Activated naive CD4-positive, alpha-beta T cell treated with Interleukin-2 at 50 U/mL for 16 hours (primary cell): ENCODE measurements at places on chromosomes 6 and 20.

GRCh38 chr6:20877008-20877937 lies 343.0 kb downstream of the CDKAL1 start:
- DNase-seq, result peak; percentile 3

DNA sequence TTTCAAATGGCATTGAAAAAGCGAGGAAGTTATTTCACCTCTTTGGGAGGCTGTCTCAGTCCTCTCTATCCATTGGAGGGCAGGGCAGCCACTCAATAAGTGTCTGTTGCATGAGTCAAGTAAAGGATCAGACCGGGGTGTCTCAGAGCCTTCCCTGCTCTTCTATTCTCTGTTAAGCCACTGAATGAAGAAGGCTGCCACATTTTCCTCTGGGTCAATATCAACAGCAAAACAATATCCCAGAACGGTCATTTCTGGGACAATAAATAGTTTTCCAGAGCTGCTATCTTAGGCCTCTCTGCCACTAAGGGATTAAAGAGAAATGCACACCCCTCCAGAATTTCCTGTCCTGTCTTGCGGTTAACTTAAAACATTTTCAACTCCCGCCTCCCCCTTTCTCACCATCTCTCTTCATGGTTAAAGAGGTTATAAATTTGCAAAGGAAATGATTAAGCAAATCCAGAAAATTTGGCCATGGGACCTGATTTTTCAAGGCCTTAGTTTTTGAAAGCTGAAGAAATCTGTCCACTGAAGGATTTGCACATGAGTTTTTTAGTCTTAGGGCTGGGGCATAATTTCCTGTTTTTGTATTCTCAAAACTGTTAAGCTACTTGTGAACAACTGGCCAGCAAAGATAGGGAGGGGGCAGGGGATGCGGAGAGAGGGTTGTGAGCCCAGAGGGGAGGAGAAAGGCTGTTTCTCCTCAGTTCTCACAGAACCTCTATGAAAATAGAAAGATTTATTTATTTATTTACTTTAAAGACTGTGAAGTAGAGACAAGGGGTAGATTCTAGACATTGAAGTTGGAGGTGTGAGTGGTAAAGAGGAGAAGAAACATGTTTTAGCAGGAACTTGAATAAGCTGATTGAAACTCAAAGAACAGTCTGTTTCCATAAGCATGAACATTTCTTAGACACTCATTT lies 135.7 kb downstream of the BCAS1 start:
- DNase-seq, result no peak

GRCh38 chr6:455835-456234 lies 64.3 kb downstream of the IRF4 start:
- no peak for DNase-seq

GRCh38 chr6:25732468-25733198 lies 21.9 kb upstream of the SLC17A4 start:
- DNase-seq, result no peak

DNA sequence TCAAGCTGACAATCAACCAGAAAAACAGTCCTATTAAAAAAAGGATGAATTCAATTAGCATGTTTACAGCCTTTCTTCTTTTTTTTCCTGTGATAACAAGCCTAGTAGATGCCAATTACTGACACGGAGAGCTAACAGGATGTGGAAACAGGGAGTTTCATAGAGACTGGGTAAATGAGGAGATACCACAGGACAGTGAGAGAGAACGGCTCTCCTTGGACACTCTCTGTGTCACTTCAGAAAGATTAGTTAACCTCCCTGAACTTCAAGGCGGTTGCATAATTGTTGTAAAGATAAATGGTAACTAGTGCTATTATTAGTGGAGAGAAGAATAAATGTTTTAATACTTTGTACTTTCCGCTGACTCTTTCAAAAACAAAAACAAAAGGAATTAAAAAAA lies 14.8 kb downstream of the SLC17A5 start:
- DNase-seq, result no peak

GRCh38 chr6:33356295-33356694 lies 35.3 kb upstream of the KIFC1 start:
- no peak for DNase-seq

- no peak for DNase-seq
Measured at GRCh38 chr6:157514659-157515496, 133.9 kb downstream of the ZDHHC14 start.

DNA sequence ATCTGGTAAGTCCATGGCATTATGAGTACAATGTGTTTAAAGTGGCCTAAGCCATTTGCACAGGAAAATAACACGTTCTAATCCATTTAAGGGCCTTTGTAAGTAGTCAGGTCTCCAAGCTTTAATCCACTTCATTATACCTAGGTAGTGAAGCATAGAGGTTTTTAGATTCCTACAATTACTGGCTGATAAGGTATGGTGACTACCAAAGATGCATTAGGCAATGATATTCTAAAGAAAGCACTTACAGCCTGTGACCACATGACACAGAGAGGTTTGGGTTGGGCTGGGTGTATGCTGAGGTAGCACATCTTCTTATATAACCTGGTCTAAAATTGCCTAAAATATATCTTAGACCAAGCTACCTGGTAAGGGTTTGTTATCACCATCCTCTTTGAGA lies 504.4 kb downstream of the TFAP2B start:
- no peak for DNase-seq

DNA sequence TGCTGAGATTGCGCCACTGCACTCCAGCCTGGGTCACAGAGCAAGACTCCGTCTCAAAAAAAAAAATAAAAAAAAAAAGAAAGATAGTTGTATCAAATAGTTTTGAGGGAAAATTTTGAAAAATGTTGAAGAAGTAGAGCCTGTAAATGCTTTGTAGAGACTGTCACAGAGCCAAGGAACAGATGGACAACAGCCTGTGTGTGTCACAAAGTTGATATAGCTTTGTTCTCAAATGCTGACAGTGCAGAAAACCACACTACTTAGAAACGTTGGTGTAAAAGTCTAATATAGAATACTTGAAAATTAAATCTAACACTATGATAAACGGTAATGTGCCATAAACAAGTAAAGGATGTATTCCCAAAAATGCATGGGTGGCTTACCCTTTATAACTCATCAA lies 25.4 kb downstream of the PTK7 start:
- no peak for DNase-seq

GRCh38 chr6:38871741-38872568 lies 156.8 kb downstream of the DNAH8 start:
- DNase-seq, result peak; percentile 70

DNA sequence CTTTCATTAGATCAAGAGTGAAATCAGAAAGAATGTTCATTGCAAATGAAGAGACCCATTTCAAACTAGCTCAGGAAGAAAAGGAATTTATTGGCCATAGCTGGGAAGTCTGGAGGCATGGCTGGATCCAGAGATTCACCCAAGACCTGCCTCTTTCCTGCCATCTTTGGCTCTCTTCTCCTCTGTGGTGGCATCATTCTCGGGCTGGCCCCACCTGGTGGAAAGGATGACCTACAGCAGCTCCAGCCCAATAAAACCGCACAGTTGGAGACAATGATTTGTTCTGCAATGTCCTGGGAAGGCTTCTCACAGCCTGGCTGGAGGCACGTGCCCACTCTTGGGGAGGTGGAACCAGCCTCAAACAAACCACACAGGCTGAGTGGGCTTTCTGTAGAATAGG lies 18.1 kb upstream of the FERMT1 start:
- no peak for DNase-seq

DNA sequence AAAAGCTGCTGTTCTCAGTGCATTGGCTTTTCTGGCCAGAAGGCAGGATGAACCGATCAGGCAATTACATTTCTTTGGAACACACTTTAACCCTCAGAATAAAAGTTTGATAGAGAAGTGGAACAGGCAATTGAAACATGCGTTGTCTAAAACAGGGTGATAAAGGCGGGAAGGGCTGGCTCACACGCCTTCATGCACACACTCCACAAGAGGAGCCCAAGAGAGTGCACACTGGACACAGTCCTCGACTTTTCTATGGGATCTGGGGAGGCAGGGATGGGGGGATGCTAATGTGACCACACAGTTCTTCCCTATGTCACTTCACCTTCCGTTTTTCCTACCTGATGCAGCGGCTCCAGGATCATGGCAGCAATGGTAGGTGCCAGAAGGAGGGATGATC lies 30.9 kb upstream of the TUBB2A start:
- DNase-seq, result no peak

DNA sequence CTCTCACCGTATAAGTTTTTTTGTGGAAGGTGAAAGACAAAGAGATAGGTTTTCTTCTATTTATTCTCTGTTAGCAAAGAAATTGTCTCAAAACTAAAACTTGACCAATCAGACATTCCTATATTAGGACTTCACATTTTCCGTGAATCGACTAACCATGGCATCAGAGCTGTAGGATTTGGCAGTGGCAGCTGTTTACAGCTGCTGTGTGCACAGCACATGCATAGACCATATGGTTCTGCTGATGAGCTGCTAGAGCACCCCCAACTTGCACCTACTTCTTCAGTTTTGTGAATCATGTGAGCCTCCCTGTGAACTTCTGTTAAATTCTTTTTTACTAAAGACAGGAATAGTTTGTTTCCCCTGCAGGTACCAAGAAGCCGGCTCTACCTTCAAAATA lies 157.9 kb downstream of the RFX6 start:
- no peak for DNase-seq

DNA sequence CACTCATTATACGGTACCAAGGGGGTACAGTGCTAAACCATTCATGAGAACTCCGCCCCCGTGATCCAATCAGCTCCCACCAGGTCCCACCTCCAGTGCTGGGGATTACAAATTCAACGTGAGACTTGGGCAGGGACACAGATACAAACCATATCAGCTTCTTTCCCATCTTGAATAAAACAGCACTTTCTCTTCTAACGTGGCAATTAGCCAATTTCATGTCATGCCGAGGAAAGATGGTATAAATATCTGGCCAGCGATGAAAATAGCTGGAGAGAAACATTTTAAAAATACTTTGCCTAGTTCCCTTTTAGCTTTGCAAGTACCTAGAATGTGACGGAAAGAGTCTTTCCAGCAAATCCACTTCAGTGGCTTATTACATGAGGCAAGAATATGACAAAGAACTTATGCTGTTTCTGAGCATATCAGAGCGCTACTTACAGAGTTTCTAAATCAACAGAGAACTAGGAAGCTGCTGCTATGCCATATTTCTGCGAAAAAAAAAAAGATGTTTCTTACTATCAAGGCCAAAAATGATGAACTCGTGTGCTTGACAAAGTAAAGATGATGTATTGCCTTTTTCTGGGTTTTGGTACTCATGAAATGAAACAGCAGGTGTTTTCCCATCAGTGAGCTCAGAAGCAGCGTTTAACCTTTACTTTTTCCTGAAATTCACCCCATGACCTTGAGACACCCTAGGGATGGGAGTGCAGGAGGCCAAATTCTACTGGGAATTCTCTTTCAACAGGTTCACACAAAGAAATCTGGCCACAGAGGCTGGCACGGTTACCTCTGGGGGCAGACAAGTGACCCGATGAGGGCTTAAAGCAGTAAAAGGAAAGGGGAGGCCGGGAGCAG lies 37.9 kb downstream of the AGPAT4 start:
- DNase-seq, result no peak

GRCh38 chr6:32613475-32613874 lies 23.7 kb upstream of the HLA-DQA1 start:
- no peak for DNase-seq

DNA sequence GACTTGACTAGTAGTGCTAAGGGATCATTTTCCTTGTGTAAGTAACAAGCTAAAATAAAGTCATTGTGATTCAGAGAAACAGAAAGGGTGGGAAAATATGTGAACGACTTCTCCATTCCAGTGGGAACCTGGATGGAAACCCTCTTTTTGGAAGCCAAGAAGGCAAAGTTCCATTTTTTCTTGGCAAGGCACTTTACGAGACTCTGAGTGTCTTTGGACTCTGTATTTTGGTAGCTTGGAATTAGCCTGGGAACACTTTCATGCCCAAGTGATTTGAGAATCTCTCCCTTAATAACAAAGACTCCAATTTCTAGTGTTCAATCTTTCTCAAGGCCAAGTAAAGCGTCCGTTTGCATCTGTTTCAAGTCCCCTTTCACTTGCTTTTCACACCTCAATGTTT lies 100.5 kb upstream of the SASH1 start:
- no peak for DNase-seq
